ENCODE measurements at places on chromosomes 3 and 15.

GRCh38 chr3:32989171-32989570, 37.7 kb downstream of the CCR4 start:
- DNase-seq: no peak

DNA sequence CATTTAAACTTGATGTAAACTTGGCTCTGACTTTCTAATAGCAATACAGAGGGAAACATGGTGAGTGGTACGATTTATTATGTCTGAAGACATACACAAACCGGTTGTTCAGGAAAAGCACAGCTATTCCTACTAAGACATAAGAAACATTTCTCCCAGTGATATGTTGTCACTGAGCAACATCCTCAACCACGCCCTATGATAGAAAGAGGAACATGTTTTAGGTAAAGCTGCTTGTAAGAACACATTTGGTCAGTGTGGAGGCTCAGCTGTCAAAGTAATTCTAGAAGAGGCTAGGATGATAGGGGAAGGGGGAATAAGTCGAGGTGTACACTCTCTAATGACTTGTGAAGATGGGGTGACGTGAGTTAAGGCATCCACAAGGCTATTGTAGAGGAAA, 42.7 kb upstream of the B3GNT5 start:
- DNase-seq: no peak

DNA sequence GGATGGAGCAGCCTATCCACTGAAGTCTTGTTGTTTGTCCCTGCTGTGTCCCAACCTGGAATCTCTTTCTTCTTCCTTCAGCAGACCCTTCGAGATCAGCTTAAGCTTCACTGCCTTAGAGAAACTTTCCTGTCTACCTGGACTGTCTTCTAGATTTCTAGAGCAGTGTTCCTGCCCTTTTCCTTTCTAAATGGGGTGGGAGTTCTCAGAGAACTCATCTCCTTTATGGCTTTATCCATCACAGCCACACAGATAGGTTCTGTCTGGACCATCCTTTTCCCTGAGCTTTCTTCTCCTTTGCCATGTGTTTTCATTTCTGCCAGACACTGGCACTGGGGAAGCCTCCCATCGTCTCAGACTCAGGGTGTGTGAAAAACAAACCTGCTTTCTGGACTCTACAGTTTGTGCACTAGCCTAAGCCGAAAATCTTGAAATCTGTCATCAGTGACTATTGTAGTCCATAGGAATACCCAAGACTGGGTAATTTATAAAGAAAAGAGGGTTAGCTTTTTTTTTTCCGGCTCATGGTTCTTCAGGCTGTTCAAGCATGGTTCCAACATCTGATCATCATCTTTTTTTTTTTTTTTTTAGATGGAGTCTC, 177.5 kb downstream of the PGPEP1L start:
- DNase-seq: no peak

- no peak for DNase-seq
These were observed 483 bp downstream of the EHD4 start for GRCh38 chr15:41971895-41972252.

DNA sequence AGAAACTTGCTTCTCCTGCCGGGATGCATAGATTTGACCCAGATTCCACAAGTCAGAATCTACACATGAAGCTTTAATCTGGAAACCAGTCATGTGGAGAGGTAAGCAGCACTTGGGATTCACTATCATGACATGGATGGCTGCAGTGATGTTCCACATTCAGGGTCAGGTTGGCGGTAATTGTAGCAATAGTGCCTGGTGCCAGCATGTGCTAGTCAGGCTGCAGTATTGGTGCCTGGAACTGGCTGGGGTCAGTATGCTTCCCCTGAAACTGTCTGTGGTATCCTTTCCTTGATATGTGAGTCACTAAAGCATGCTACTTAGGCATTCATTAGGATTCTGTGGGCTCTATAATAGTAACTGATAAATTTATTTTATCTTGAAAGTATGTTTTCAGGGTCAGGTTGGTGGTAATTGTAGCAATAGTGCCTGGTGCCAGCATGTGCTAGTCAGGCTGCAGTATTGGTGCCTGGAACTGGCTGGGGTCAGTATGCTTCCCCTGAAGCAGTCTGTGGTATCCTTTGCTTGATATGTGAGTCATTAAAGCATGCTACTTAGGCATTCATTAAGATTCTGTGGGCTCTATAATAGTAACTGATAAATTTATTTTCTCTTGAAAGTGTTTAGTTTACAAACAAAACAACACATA, 1439.2 kb downstream of the ZPLD1 start:
- no peak for DNase-seq

- no peak for DNase-seq
These were observed 1146.6 kb downstream of the ROBO1 start for GRCh38 chr3:78621061-78621716.

DNA sequence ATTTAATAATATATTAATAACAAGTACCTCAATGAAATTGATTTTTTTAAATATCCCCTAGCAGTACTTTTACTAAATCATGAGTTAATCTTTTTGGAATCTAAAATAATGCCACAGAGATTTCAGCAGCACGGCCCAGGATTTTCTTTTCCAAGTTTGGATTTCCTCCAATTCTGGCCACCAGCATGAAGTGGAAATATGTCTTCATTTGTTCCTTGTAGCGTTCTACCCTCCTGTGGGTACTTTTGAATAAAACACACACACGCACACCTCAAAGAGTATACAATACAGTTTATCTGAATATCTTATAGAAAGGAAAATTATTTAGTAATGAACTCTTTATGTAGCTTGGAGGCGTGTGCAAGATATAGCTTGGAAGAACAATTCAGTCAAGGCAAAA, 125.1 kb upstream of the STT3B start:
- DNase-seq: no peak

GRCh38 chr3:9884555-9885165, 4.6 kb upstream of the CIDEC start:
- DNase-seq: no peak

- DNase-seq: no peak
These were observed 205.5 kb downstream of the MECOM start for GRCh38 chr3:169457807-169458697.

- DNase-seq: no peak
These were observed 14.9 kb downstream of the PYGO1 start for GRCh38 chr15:55573224-55573623.

GRCh38 chr3:51715231-51715976, 8.5 kb downstream of the GRM2 start:
- DNase-seq: no peak

- DNase-seq: no peak
These were observed 528.4 kb upstream of the SEMA6D start for GRCh38 chr15:47188758-47189507.

DNA sequence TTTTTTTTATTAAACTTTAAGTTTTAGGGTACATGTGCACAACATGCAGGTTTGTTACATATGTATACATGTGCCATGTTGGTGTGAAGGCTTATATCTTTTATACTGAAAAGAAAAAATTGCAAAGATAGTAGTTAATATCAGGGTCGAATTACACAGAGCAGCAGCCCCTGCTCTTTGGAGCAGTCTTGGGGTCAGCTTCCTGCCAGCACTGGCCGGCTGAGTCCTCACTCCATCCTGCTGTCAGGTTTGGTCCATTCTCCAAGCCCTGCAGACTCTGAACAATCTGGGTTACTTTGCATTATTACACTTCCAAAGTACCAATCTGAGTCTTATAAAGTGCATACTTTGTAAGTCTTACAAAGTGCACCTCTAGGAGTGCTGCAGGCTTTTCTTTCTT, 66.0 kb downstream of the COL8A1 start:
- no peak for DNase-seq

- DNase-seq: peak; percentile 30
These were observed 5.0 kb upstream of the AP3S2 start for GRCh38 chr15:89898614-89899294.

GRCh38 chr3:30248423-30248822, 358.0 kb upstream of the TGFBR2 start:
- DNase-seq: no peak

- no peak for DNase-seq
These were observed 7.4 kb downstream of the LRRC58 start for GRCh38 chr3:120341658-120342346.

DNA sequence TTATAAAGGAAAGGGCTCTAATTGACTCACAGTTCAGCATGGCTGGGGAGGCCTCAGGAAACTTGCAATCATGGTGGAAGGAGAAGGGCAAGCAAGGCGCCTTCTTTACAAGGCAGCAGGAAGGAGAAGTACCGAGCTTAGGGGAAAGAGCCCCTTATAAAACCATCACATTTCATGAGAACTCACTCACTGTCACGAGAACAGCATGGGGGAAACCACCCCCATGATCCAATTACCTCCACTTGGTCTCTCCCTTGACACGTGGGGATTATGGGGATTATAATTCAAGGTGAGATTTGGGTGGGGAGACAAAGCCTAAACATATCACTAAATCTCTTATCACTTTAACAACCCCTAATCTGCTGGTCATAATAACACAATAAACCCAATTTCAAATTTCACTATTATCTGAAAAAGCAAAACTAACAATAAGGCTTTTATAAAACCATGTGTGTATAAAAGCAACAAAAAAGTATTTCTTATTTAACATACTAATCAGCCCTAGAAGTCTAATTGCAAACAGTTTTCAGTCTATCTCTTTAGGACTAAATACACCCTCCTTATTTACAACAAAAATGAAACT, 43.2 kb downstream of the SCAPER start:
- no peak for DNase-seq

Measured in putamen (tissue), 1 donor.